Right renal pelvis (tissue), 4 donors: ENCODE measurements at places on chromosomes 11 and 22. TPM values are rescaled to one million over a fixed set of nuclear protein-coding genes. Genes with fewer than 3 reads are reported as not detected.

DNA sequence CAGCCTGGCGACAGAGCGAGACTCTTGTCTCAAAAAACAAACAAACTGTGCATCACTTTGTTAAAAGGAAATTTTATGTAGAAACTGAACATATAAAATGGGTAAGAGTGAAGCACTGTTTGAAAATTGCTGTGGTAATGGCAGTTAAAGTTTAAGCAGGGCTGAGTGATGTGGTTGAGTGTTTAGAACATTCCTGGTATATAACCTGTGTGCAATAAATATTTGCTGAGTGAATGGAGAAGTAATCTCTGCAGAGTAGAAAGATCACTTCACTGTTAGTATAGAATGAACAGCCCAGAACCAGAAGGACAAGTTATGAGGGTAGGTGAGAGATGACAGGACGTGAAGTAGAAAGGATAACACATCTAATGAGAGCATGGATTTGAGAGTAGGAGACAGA is 27.3 kb downstream of the CECR2 start:
- DNase-seq = no peak

ARL2 gene
- 58.7 TPM for polyA plus RNA-seq

OR52I2 gene
- polyA plus RNA-seq = not detected

DNA sequence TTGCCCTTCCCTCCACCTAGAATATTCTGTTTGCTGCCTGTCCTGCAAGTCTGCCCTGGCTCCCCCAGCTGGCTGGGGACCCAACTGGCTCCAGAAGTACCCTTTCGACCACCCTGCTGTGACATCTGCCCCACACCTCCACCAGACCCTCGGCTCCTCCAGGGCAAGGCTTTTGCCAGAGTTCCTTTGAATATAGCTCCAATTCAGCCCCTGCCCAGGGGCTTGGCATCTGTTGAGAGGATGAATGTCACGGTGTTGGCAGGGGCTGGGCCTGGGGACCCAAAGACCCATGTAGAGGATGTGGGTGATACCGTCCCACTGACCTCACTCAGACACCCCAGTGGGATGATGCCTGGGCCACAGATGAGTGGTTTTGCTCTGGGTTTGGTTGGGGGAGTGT is 4.0 kb downstream of the NLRP6 start:
- no peak for DNase-seq

- DNase-seq = no peak
Observed at GRCh38 chr11:129973068-129973467, 29.6 kb downstream of the PRDM10 start.

- DNase-seq = no peak
Observed at GRCh38 chr11:62680825-62681240, 2.0 kb upstream of the UBXN1 start.

- DNase-seq = no peak
Observed at GRCh38 chr22:30889268-30889995, 79.1 kb downstream of the MORC2 start.

DEFB131B gene
- 1.1 TPM for polyA plus RNA-seq

DNA sequence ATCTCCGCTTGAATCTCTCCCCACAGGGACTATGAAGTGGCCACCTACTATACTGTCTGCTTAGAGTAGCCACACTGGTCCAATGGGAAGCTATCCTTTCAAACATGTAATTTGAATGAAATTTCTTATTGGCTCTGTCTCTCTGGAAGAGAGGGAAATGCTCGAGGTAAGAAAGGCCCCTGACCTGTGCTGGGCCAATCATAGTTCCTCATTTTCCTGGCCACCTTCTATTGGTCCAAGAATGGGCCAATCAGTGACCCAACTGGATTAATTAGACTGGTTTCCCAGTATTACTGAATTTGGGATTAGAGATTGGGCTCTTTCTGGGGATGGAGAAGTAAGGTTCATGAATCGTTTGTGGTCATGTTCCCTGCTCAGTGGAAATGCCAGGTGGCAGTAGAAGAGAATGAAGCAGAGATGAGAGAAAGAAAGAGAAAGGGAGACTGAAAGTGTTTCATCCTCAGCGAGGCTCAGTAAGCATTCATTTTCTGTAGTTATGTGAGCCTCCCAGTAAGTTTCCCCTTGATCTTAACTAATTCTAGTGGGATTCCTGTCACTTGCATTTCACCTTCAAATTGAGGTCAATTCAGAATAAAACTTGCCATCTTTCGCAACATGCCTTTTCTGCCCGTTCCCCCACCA is 8.4 kb upstream of the MMP20 start:
- no peak for DNase-seq

DNA sequence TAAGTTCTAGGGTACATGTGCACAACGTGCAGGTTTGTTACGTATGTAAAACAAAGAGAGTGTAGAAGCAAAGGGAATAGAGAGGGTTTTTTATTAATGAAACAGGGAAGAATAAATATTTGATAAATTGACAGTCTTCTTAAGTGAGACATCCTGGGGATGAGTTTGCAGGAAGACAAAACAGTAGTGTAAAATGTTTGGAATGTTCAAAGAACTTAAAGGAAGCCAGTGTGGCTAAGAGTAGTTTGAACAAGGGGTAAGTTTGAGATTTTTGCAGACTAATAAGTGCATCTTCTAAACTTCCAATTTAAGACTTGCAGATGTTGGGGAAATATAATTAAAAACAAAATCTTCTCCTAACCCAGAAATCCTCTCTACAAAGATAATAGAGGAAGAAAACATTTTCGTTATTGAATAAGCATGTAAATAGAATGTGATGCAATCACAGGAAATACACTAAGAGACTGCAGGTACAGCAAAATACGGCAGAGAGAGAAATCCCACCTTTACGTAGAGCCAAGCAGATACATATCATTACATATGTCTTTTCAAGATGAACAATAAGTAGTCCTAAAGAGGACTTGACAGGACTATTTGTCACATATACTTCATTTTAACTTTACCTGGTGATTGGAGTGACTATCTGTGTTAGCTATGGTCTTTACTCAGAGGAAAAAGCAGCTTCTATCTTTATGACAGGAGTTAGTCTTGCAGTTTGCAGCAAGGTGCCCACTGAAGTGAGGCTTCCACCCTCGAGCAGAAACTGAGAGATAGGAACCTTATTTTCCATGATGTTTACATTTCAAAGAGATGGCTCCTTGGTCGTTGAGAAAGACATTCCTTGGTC is 402.1 kb downstream of the CNTN5 start:
- no peak for DNase-seq
